Activated T-helper 1 cell treated with anti-CD3 and anti-CD28 coated beads, Interleukin-2, amount 50 U/mL, for 16 hours (primary cell): ENCODE measurements at places on chromosomes 16 and 17.

DNA sequence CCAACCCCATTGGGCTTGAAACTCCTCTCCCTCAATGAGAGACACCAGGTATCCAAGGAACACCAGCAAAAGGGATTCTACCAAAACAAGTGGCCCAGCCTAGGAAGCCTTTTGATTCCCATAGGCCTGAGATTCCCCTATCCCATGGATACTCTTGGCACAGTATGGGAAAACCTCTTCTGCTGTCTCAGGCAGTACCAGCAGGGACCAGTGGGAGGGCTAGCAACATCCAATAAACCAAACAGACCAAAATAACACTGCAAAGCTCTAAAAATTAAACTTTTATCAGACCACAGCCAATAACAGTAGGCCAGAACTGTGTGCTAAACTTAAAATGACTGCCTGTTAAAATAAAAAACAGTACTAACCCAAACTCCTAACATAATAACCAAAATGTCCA is 153.9 kb upstream of the CES5A start:
- DNase-seq: no peak

DNA sequence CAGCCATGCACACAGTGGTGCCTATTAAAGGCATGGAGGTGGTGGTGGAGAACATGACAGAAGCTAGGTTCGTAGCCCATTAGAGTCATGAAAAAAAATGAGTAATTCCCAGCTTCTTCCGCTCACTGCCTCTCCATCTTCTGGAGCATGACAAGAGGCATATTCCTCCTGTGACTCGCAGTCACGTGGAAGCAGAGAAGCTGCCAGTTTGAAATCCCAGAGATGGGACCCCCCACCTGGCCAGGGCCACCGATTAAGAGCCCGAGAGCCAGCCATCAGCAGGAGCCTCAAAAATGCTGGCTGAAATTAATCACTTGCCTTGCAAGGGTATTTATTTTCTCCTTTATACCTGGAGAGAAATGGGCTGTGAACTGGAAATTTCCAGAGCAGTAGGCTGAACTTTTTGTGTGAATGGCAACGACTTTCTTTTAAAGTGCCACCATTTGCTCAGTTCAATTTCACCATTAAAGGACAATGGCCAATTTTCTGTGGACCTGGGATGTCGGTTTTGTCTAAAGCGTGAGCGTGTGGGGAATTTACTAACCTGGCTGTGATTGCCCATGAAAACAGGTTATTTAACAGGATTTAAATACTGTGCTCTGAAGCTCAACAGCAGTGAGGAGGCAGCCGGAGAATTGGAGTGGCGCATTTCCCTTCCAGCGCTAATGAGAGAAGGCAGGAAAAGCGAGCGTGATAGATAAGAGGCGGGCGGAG is 189.7 kb upstream of the SDK2 start:
- DNase-seq: no peak

- peak; percentile 12 for DNase-seq
Observed at GRCh38 chr16:19696328-19696727, 21.7 kb downstream of the KNOP1 start.

DNA sequence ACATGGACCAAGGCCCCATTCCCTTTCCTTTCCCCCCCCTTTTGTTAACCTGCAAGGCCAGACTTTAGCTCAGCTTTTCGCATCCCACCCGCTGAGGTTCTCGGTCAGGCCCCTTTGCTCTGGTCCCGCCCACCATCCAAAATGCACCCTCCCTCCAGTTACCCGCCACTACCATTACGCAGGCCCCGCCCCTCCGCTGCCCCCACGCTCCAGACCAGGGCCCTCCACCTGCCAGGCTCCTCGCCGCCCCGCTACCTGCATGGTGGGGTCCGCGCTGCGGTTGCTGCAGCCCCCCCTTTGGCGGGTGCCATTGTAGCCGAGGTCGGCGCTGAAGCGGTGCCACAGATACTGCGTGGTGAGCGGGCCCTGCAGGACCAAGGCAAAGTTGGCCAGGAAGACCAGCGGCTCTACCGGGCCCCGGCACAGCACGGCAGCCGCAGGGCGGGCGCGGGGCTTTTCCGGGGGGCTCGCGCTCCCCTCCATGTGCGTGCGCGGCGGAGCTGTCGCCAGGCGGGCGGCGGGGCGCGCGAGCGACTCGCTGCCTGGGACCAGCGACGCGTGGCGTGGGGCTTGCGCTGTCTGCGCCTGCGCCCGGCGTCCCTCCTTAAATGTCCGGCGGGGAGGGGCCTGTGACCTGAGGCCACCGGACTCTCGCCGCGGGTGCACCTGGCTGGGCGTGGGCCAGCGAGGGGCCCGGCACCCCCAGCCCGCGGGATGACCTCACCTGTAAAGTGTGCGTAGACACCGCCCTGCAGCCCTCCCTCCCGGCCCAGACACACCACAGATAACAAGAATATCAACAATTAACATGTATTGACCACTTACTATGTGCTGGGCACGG is at the start of gene SLC46A1:
Gene SLC46A1, minus strand, starts transcription at position 581 of the 841 bp plus-strand sequence. Its CDS starts 98 bp downstream, at position 483.
- DNase-seq: no peak

- no peak for DNase-seq
Observed at GRCh38 chr16:67657751-67658518, 2.1 kb downstream of the ACD start.

DNA sequence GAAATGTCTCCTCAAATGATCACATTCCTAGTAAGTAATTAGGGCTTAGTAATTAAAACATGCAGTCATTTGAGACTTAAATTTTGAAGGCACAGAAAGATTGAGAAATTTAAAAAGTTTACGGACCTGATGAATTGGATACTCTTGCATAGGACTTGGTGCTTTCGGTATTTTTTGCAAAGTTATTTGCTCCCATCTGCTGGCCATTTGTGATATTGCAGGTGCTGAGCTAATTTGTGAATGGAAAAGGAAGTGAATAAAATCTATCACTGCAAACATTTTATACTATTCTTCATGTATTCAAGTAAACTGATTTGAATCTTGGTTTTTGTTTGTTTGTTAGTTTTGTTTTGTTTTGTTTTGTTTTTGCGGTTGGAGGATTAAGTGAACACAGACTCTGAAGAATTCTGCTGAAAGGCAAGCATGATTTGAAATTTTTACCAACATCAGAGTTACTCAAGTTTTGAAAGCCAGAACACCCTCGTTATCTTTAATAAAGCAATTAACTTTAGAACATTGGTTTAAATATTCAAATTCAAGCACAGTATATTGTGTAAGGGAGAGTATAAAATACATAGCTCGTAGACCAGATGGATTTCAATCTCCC is 689.5 kb upstream of the RBFOX1 start:
- no peak for DNase-seq

GRCh38 chr16:75494661-75495075 is 573 bp downstream of the CHST6 start:
- no peak for DNase-seq

DNA sequence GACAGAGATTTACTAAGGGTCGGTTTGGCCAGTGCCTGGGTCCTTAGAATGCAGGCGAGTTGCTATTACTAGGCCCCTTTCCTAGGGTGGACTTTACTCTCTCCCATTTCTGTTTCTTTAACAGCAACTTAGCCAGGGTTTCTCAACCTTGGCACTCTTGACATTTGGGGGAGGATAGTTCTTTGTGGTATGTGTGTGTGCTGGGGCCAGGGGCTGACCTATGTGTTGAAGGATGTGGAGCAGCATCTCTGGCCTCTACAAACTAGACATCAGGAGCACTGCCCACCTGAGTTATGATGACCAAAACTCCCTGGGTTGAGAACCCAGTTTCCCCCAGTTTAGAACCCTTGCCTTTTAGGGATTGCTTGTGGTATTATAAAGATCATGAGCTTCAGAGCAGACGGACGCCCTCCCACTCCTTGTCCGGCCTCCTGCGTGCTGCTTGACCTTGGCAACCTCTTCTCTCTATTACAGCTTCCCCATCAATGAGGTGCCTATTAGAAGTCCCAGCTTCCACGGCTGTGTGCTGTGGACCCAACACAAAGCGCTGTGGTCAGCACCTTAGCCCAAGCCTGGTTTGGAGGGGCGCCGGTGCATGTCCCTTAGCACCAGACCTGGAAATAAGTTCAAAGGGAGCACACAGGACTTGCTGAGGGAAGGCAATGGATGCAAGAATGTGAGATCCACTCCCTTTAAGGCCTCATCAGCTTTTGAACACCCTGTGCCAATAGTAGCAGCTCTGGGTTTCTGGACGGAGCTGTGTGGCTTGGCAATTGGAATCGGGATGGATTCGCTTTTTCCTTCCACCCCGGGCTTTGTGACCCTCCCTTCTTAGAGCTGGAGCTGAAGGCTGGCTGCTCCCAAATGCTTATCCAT is 239.2 kb upstream of the MAF start:
- no peak for DNase-seq

- no peak for DNase-seq
Observed at GRCh38 chr16:55367866-55368603, 44.0 kb downstream of the IRX6 start.

DNA sequence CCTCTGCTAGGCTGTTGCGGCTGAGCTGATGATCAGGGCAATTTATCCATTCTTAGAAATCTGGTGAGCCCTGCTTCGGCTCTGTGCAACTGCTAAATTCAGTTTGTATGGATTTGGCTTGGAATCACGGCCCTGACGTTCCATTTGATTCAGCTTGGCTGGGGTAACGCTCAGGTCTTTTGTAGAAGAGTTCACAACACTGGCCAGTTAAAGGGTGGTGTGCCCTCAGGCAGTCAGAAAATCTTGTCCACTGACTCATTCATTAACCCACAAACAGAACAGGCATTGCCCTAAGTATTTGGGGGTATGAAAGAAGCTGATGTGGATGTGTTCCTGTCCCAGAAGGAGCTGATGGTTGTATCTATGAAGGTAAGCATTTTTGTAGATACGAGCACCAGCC is 53.9 kb downstream of the GNAO1 start:
- no peak for DNase-seq

DNA sequence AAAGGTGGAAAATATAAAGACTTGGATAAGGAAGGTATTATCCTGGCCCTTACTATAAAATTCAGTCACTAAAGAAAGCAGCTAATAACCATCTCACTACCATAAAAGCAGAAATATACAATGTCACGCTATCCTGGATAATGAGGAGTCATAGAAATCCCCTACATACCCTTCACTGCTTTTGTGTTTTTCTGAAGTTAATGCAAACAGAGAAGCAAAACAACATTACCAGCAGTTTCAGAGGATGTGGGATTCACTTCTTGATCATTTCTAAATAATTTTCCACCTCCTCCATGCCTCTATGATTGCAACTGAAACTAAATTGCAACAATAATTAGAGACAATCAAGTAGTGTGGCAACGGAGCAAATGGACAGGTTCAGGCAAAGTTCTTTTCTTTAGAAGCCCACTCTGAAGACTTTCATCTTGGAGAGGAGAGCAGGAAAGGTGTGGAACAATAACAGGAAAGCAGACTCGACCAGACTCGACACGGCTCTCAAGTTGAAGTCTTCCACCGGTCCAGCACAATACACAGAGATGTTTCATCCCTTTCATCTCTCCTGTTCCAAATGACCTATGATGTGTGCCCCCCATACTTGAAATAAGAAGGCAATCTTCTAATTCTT is 10.2 kb downstream of the CYTH1 start:
- DNase-seq: no peak

- no peak for DNase-seq
Observed at GRCh38 chr16:9318764-9319163, 227.3 kb downstream of the HAPSTR1 start.

DNA sequence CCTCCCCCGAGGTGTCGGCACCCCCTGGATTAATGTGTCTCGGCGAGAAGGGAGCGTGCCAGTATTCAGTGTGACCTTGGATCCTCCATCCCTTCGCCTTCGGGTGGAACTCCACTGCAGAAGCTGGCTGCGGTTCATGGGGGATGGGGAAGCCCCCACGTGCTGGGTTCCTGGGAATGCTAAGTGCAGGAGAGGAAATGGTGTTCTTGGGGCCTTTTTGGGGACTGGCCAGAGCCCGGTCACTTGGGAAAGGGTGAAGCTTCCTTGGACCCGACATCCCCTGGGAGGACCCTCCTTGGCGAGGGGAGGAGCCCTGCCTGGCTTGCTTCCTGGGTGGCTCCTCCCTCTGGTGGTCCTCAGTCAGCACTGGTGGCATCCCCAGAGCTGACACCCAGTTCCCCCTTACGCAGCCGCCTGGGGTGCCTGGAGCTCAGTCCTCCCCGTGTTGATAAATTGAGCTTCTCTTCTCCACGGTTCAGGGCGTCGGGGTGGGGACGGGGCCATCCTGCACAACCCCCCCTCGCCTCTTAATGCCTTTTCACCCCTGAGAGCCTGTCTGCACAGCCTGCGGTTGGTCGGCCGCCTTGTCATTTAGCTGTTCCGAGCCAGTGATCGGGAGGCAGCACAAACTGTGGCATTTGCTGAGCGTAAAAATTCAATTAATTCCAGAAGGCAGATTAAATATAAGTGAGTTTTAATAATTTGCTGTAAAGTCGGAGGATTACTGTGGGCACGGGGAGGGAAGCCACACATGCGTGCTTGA is 30.7 kb upstream of the GSE1 start:
- no peak for DNase-seq

DNA sequence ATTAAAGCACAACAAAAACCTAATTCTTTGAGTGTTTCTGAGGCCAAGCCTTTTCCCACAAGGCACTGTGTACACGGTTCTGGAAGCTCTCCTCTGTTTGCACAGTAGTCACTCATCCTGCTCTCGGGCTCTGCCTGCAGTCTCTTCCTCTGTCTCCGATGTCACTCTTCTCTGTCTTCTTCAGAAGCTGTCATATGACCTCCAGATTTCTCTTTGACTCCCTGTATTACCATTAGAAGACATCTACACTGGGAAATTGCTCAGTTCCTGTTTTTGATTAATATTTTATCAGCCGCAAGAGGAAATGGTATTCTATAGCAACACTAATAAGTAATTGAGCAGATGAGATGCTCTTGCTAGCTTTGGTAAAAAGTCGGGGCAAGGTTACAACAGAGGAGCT is 422.9 kb downstream of the WWOX start:
- DNase-seq: no peak

DNA sequence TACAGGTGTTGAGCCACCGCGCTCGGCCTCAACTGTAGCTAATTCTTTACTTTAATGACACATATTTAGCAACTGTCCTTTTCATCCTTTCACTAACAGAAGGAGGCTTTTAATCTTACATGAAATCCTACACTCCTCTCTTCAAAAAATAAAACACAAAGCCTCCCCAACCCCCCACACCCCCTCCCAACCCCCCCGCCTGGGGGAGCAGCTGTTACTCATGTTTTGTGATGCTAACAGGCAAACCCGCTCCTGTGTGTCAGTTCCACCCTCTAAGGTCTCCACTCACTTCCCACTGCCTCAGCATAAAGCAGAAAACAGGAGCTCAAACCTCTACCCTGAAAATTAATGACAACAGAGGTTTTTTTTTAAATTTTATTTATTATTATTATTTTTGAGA is 55.4 kb upstream of the SLC25A19 start:
- no peak for DNase-seq

DNA sequence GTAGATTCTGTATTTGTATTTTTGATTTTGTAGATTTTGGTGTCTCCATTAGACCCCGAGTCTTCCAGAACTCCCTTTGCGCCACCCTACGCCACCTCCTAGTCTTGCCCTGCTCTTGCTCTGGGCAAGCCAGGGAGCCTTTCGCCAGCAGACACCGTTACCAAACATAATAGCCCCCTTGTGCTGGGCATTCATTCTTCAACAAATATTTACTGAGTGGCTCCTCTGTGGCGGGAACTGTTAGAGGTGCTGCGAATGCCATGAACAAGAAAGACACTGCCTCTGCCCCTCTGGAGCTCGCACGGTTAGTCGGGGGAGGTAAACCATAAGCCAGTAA is 841 bp upstream of the GPT2 start:
- no peak for DNase-seq

- DNase-seq: no peak
Observed at GRCh38 chr16:84611041-84611440, 6.8 kb downstream of the COTL1 start.

GRCh38 chr16:64669573-64669972 is 452.3 kb downstream of the CDH11 start:
- DNase-seq: no peak

GRCh38 chr16:49755313-49755620 is 100.6 kb downstream of the ZNF423 start:
- DNase-seq: no peak

GRCh38 chr17:70261170-70261569 is 91.8 kb downstream of the KCNJ2 start:
- no peak for DNase-seq
